ENCODE measurements at places on chromosomes 1 and 21. TPM values are rescaled to one million over a fixed set of nuclear protein-coding genes. Genes with fewer than 3 reads are reported as not detected.

- no peak for DNase-seq
- H3K4me1 ChIP-seq = peaks cover 6% of the 10 kb centered on the region
- H3K4me3 ChIP-seq = no peak overlapping the region
- H3K36me3 ChIP-seq = no peaks in the 10 kb centered on the region
- H3K27ac ChIP-seq = no peak overlapping the region
- H3K27me3 ChIP-seq = no peaks in the 10 kb centered on the region
Measured at GRCh38 chr1:19028546-19029129, 72.2 kb upstream of the IFFO2 start.

DNA sequence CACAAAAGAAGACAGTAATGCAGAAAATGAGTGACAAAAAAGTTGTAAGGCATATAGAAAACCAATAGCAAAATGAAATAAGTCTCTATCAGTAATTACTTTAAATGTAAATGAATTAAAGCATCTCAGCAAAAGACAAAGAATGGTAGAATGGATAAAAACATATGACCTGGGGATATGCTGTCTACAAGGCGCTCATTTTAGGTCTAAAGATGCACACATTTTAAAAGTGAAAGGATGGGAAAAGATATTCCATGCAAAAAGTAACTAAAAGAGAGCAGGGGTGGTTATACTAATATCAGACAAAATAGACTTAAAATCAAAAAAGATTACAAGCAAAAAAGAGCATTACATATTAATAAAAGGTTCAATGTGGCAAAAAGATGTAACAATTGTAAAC, 41.2 kb downstream of the SPATA6 start:
- DNase-seq = no peak
- H3K27me3 ChIP-seq = no peaks in the 10 kb centered on the region
- H3K4me3 ChIP-seq = no peak overlapping the region
- H3K36me3 ChIP-seq = peaks cover 10% of the 10 kb centered on the region
- no peak overlapping the region for H3K27ac ChIP-seq
- no peaks in the 10 kb centered on the region for H3K4me1 ChIP-seq

GRCh38 chr21:41921021-41921420, 32.8 kb downstream of the C2CD2 start:
- H3K27me3 ChIP-seq = no peaks in the 10 kb centered on the region
- H3K4me3 ChIP-seq = no peak overlapping the region
- H3K36me3 ChIP-seq = peaks cover 2% of the 10 kb centered on the region

GRCh38 chr1:10152709-10153284, 57.6 kb upstream of the KIF1B start:
- peaks cover 7% of the 10 kb centered on the region for H3K4me1 ChIP-seq
- H3K27me3 ChIP-seq = no peaks in the 10 kb centered on the region
- no peak overlapping the region for H3K27ac ChIP-seq
- peaks cover 5% of the 10 kb centered on the region for H3K36me3 ChIP-seq
- peak; percentile 58 for DNase-seq

Gene KRTAP21-2
- total RNA-seq = not detected

Gene ACBD6
- total RNA-seq = 59.1 TPM

GRCh38 chr1:63593303-63593885, at the start of gene PGM1:
TSS of gene PGM1 (plus strand) at chr1:63593411. CDS start at chr1:63593489, 78 bp downstream.
- H3K27ac ChIP-seq = peak within 1 kb of the TSS; percentile 37
- H3K27me3 ChIP-seq = no peaks in the 10 kb centered on the region
- peaks cover 4% of the 10 kb centered on the region for H3K4me1 ChIP-seq
- H3K36me3 ChIP-seq = no peaks in the 10 kb centered on the region

DNA sequence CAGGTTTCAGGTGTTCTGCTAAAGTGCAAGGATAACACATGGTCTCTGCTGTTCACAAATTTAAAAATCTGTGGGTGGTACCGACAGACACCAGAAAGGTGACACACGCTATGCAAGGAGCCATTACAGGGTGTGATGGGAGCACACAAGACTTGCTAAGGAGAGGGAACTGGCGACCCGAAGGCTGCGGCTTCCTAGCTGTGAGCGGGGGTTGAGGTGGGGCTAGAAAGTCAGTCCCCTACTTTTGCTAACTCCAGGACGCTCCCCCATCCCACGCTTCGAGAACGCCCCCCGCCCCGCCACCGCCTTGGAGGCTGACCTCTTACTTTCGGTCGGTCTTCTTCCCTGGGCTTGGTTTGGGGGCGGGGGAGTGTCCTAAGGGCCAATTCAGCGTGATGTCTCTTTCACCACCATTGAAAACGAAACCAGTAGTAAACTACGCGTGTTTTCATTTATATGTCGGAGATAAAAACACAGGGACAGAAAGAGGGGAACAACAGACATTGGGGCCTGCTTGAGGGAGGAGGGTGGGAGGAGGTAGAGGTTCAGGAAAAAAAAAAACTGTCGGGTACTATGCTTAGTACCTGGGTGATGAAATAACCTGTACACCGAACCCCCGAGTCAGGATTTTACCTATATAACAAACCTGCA, 1.1 kb downstream of the CKS1B start:
- H3K4me1 ChIP-seq = peaks cover 25% of the 10 kb centered on the region
- peaks cover 3% of the 10 kb centered on the region for H3K36me3 ChIP-seq
- no peaks in the 10 kb centered on the region for H3K27me3 ChIP-seq
- H3K27ac ChIP-seq = no peak overlapping the region
- no peak for DNase-seq
- no peak overlapping the region for H3K4me3 ChIP-seq

Gene C21orf58
- total RNA-seq = 61.0 TPM

GRCh38 chr1:207750631-207751305, 1.1 kb upstream of the CD46 start:
- no peak overlapping the region for H3K27ac ChIP-seq
- H3K27me3 ChIP-seq = no peaks in the 10 kb centered on the region
- H3K36me3 ChIP-seq = peaks cover 1% of the 10 kb centered on the region
- no peak for DNase-seq

- peaks cover 4% of the 10 kb centered on the region for H3K36me3 ChIP-seq
- peaks cover 38% of the 10 kb centered on the region for H3K4me1 ChIP-seq
- no peaks in the 10 kb centered on the region for H3K27me3 ChIP-seq
Measured at GRCh38 chr1:243483952-243484351, 228.1 kb downstream of the SDCCAG8 start.

Gene KCNJ9
- total RNA-seq = 0.11 TPM

Gene EPS8L3
- not detected for total RNA-seq

- H3K4me3 ChIP-seq = no peak overlapping the region
- no peak for DNase-seq
- no peak overlapping the region for H3K27ac ChIP-seq
- no peaks in the 10 kb centered on the region for H3K36me3 ChIP-seq
Measured at GRCh38 chr1:8247811-8248436, 70.0 kb upstream of the SLC45A1 start.

GRCh38 chr1:192639607-192640368, 3.8 kb downstream of the RGS13 start:
- no peak for DNase-seq
- no peak overlapping the region for H3K4me3 ChIP-seq
- H3K36me3 ChIP-seq = no peaks in the 10 kb centered on the region
- H3K27me3 ChIP-seq = peaks cover 5% of the 10 kb centered on the region

DNA sequence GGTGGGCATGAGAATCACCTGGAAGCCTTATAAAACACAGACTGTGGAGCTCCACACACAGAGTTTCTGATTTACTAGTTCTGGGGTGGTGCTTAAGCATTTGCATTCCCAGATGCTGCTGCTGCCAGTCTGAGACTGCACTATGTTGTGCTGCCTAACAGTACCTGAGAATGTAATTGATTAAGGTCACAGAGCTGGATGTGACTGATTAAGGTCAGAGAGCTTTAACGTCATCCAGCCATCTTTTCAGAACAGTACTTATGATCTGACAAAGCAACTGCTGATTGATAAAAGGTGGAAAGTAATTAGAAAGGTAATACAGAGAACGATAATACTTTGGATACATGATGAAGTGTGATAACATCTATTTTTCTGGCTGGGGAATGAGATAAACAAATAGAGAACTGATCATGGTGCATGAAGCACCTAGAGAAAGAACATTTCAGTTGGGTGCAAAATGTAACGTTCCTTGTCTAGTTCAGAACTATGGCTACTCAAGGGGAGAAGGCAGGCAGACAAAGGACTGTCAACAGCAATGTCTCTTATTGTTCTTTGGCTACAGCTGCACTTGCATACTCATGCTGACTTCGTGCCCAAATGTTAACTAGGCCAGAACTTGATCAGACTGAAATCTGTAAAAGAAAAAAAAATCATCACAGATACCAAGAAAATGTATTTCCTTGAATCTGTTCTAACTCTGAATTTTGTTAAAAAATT, 3.7 kb upstream of the UCK2 start:
- no peak for DNase-seq
- H3K4me3 ChIP-seq = no peak overlapping the region
- H3K27me3 ChIP-seq = peaks cover 2% of the 10 kb centered on the region
- H3K4me1 ChIP-seq = peaks cover 18% of the 10 kb centered on the region
- no peaks in the 10 kb centered on the region for H3K36me3 ChIP-seq

DNA sequence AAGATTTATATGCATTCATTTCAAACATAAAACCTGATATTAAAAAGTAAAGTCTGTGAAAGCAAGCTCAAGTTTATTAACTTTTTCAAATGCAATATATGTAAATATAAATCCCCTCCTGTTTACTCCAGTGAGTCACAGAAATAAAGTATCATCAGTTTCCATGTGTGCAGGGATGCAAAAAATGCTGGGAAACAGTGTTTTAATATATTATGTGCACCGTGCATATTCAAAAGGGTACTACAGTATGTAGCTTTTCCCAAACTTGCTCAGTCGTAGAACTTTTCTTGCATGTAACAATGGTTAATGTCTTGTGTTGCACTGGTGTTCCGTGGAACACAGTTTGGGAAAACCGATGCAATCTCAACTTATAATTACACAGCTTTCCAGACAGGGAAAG, 60.7 kb downstream of the CCDC185 start:
- no peaks in the 10 kb centered on the region for H3K36me3 ChIP-seq
- no peaks in the 10 kb centered on the region for H3K27me3 ChIP-seq
- H3K4me1 ChIP-seq = no peaks in the 10 kb centered on the region
- H3K4me3 ChIP-seq = no peak overlapping the region
- no peak overlapping the region for H3K27ac ChIP-seq

- H3K27ac ChIP-seq = no peak overlapping the region
- DNase-seq = no peak
- no peaks in the 10 kb centered on the region for H3K27me3 ChIP-seq
Measured at GRCh38 chr1:231584117-231584516, 42.5 kb upstream of the DISC1 start.

GRCh38 chr1:19442154-19443096, 42.9 kb downstream of the CAPZB start:
- no peaks in the 10 kb centered on the region for H3K36me3 ChIP-seq
- no peak for DNase-seq
- H3K27ac ChIP-seq = no peak overlapping the region

DNA sequence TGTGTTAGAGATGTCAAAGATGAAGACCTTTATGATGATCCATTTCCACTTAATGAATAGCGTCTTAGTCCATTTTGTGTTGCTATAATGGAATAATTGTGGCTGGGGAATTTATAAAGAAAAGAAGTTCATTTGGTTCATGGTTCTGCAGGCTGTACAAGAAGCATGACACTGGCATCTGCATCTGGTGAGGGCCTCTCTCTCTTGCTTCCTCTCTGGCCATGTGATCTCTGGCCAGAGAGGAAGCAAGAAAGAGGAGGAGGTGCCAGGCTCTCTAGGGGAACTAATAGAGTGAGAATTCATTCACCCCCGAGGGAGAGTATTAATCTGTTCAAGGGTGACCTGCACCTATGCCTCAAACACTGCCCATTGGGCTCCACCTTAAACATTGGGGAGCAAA, 242.8 kb downstream of the DISC1 start:
- H3K27me3 ChIP-seq = no peaks in the 10 kb centered on the region
- H3K27ac ChIP-seq = no peak overlapping the region
- peaks cover 8% of the 10 kb centered on the region for H3K36me3 ChIP-seq
- H3K4me1 ChIP-seq = peaks cover 34% of the 10 kb centered on the region
- DNase-seq = no peak

DNA sequence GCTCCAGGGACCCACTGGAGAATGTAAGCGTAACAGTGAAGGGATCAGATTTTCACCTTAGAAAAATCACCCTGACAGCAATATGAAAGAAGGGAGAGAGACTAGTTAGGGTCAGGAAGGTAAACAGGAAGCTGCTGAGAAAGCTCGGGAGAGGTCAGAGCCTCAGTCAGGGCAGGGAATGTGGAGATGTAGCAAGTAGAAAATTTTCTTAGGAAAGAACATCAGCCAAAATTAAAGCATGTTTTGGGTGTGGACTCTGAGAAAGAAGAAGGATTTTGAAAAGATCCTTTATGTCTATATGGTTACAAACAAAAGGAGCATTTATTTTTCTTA, 16.7 kb upstream of the ERICH3 start:
- no peak for DNase-seq
- H3K4me1 ChIP-seq = peaks cover 12% of the 10 kb centered on the region
- H3K36me3 ChIP-seq = no peaks in the 10 kb centered on the region
- H3K27me3 ChIP-seq = no peaks in the 10 kb centered on the region
- no peak overlapping the region for H3K4me3 ChIP-seq
- H3K27ac ChIP-seq = no peak overlapping the region

Gene FMOD
- total RNA-seq = 0.35 TPM

DNA sequence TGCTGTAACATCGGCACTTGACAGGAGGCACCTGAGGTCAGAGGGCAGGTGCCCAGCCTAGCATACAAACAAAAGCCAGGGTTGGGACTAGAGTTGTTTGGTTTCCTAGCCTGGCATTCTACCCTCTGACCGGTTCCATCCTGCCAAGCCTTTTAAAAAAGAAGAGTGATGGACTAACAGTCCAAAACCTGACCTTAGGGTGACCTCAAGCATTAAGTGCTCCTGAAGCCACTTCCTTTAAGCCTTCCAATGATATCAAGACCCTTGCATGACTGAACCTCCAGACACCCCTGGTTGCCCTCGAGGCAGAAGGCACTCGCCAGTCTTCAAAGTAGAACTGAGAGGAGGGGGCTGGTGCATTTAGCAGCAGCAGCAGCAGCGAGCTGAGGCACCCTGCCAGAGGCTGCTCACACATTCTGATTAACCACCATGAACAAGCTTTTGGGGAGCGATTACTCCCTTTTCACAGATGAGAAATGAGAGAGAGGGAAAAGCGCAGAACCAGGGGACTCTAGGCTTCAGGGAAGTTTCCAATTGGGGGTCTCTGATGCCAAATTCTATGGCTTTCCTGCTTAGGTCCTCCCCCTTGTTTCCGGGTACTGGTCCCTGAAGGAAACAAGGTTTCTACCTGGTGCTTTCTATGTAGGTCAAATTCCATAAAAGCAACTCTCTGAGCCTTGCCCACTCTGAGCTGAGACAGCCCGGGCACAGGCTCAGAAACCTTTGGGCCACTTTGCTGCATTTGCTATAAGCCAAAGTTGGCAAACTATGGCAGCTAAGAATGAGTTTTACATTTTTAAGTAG, 9.2 kb downstream of the SLC2A1 start:
- peaks cover 4% of the 10 kb centered on the region for H3K27me3 ChIP-seq
- peak overlapping the region; percentile 64 for H3K27ac ChIP-seq
- H3K4me3 ChIP-seq = peak overlapping the region; percentile 81
- peaks cover 7% of the 10 kb centered on the region for H3K36me3 ChIP-seq

GRCh38 chr1:52461821-52462220, 57.4 kb downstream of the PRPF38A start:
- no peak overlapping the region for H3K27ac ChIP-seq
- no peaks in the 10 kb centered on the region for H3K4me1 ChIP-seq
- H3K4me3 ChIP-seq = no peak overlapping the region
- H3K36me3 ChIP-seq = peaks cover 8% of the 10 kb centered on the region
- DNase-seq = no peak

Data from neural crest cell (in vitro differentiated cells).